LoVo (cell line): ENCODE measurements at places on chromosomes 3 and 15.

DNA sequence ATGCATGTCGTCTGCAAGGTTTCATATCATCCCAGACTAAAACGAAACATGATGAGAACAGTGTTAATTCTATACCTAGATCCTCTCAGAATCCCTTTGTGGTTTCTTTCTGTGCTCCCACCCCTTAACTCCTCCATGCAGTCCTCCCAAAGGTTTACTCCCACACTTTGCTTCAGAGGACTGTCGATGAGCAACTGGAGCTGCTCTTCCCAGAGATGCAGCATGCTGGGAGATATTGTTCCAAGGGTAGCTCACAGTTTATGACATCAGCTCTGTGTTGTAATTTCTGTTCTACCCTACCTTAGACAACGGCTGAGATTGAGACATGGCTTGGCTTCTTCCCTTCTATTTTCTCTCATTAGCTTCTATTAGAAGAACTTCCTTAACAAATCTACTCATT is 313.0 kb upstream of the COL8A1 start:
- DNase-seq = no peak

DNA sequence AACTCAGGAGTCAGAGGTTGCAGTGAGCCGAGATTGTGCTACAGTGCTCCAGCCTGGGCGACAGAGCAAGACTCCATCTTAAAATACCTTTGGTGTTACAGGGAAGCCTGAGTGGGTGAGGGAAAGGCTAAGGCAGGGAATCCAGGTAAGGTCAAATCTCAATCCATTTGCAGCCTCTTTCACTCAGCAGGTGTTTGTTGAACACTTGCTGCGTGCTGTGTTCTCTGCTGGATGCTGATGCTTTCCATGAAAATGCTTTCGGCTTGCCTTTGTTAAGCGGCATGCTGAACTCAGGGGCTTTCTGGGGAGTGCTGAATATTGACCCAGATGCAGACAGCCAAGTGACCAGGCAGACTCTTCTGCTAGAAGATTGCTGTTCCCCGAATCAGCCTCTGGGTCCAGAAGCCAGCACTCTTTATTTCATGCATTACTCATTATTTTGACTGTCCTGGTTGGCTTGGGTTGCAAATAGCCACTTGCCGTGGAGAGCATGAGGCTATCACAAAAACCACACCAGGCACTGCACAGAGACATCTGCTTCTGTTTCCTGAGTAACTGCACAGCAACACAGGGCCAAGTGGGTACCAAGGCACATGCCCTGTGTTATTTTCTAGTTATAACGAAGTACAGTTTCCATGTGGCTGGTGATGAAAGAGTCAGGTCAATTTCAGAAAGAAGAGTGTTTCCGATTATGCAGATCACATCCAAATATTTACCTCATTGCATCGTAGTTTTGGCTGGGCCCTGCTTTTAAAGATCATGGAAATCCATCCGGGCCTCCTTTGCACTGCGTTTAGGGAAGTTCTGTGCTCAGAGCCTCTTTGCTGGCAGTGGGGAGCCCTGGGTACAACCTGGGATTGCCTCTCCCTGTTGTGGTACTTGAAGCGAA is 88.6 kb downstream of the THSD4 start:
- DNase-seq = no peak

GRCh38 chr15:25171111-25171811 is 216.5 kb downstream of the SNRPN start:
- DNase-seq = no peak

DNA sequence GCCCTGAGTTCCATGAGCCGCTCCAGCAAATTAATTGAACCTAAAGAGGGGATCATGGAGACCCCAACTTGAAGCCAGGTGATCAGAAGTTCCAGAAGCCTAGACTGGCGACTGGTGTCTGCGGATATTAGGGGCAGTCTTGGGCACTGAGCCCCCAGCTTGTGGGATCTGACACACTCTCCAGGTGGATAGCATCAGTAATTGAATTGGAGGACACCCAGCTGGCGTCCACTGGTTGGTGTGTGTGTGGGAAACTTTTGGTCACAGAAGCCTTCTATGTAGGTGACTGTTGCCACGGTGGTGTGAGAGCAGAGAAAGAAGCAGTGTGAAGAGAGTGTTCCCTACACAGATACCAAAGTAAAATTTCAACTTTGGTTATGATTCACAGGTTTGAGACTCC is 106.0 kb upstream of the ADPGK start:
- DNase-seq = no peak
